Left renal pelvis (tissue), 4 donors: ENCODE measurements at places on chromosomes 1 and 21.

DNA sequence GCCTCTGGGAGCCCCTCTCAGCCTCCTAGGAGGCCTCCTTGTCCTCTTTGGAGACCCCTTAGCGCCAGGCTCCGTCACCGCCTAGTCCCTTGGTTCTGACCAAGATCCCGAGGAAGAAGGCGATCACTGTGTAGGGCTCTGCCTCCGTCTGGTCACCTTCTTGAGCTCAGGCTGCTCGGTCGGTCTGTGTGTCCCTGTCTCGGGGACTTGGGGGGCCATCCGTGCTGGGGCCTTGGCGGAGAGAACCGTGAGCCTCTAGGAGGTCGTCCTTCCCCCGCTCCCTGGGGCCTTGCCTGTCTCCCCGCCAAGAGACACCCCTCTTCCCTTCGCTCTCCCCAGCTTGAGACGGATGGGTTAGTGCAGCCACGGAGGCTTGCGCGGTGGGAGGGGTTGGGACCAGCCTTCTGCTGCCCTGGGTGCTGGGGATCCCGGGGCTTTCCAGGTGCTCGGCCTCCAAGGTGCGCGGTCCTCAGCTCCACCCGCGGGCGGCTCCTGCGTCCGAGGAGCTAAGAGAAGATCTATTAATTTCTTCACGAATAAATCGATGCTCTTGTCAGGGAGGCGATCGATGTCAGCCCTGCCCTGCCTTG, 701 bp upstream of the INSRR start:
- DNase-seq, result no peak

GRCh38 chr1:220217383-220217988, 54.8 kb downstream of the RAB3GAP2 start:
- DNase-seq, result no peak

DNA sequence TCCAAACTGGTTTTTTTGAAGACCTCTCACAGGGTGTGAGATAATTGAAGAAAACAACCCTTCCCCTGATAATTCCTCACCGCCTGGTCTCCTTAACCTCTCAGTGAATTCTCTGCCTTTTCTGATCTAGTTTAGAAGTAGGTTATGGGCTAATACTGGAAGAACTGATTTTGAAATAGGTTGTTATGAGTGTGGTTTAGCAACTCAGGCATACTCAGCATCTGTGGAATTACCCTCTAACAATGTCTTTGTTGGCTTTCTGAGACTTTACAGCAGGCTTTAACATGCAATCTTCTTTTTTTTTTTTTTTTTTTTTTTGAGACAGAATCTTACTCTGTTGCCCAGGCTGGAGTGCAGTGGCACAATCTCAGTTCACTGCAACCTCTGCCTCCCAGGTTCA, 10.3 kb upstream of the PLD5 start:
- DNase-seq, result no peak

- no peak for DNase-seq
Observed at GRCh38 chr21:45309069-45309986, 21.6 kb upstream of the POFUT2 start.

DNA sequence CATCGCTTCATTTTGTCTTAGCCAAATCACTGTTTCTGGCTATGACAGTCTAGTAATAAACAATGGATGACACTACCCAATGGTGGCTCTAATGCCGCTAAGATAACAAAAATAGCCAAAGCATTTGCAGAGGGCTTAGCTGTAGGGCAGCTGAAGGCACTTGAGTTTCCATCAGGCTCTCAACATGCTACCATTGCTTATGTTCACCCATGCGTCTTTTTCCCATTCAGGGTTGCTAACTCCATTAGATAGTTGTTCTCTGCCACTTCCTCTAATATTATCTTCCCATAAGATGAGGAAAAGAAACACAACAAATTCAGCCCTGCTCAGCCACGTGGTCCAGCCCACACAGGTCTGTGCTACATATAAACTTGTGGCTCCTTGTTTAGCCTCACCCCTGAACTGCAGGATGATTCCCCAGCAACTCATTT, 159.6 kb downstream of the TOMM20 start:
- DNase-seq, result no peak

DNA sequence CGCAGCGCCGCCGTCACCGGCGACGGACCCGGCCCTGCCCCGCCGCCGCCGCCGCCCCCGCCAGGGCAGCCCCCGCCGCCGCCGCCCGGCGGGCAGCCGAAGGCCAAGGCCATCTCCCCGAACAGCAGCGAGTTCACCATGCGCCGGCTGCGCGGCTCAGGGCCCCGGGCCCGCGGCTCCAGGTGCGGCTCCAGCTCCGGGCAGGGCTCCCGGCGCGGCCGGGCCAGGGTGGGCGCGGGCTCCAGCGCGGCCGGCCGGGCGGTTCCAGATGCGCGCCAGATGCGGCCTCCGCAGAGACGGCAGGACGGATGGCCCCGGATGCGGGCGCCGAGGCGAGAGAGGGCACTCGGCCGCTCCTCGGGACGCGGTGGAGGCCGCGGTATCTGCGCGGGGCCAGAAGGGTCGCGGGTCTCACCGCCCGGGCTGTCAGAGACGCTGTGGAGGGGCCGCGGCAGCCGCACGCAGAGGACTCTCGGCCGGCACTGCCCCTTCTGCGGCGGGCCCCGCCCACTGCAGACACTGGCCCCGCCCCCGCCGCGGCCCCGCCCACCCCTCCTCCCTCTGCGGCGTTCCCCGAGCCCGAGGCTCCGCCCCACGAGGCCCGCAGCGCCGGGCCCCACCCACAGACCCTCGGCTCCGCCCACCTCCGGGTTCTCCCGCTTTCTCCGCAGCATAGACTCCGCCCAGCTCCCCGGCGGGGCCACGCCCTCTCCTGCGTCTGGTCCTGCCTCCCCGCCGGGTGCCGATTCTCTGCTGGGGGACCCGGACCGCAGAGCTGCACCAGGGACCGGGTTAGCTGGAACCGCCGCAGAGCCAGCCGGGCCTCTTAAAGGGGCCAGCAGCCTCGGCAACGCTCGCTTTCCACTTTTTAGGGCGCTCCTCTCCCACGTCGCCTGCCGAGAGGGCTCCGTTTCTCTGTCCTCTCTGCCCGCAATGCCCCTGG, at the start of gene IFFO2:
Gene IFFO2 (minus strand): TSS at position 484 of the 943 bp plus-strand sequence. CDS start 344 bp downstream, at position 140.
- peak; percentile 88 for DNase-seq

DNA sequence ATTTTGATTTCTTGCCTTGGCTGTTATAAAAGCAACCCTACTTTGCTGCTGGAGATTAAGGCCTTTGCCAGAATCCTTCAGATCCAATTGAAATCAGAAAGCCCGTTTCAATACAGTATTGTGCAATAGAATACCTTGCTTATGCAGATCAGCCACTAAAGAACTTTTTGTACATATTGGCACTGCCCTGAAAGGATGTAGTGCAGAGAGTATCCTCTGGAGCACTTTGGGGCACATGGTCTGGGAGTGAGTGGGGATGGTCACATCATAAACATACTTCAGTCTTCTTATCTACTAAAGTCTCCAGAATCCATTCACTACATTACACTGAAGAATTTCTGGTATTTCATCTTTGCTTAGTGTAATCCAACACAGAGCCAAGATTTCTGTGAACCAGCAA, 189.0 kb downstream of the CENPF start:
- DNase-seq, result no peak

- no peak for DNase-seq
Observed at GRCh38 chr1:54835970-54836369, 34.8 kb upstream of the TTC22 start.

GRCh38 chr1:31784356-31785019, 20.3 kb upstream of the ADGRB2 start:
- DNase-seq, result no peak

- no peak for DNase-seq
Observed at GRCh38 chr1:98256700-98257099, 335.9 kb upstream of the DPYD start.

GRCh38 chr1:7196036-7196911, 411.0 kb downstream of the CAMTA1 start:
- no peak for DNase-seq

DNA sequence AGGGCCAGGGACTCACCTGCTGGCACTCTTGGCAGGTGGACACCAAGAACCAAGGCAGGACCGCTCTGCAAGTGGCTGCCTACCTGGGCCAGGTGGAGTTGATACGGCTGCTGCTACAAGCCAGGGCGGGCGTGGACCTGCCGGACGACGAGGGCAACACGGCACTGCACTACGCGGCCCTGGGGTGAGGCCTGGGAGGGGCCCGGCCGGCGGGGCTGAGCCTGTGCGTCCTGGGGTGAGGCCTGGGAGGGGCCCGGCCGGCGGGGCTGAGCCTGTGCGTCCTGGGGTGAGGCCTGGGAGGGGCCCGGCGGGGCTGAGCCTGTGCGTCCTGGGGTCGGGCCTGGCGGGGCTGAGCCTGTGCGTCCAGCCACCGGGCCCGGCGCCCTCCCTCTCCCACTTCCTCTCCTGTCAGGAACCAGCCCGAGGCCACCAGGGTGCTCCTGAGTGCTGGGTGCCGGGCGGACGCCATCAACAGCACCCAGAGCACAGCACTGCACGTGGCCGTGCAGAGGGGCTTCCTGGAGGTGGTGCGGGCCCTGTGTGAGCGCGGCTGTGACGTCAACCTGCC, 4.6 kb upstream of the MMP23B start:
- DNase-seq, result no peak

DNA sequence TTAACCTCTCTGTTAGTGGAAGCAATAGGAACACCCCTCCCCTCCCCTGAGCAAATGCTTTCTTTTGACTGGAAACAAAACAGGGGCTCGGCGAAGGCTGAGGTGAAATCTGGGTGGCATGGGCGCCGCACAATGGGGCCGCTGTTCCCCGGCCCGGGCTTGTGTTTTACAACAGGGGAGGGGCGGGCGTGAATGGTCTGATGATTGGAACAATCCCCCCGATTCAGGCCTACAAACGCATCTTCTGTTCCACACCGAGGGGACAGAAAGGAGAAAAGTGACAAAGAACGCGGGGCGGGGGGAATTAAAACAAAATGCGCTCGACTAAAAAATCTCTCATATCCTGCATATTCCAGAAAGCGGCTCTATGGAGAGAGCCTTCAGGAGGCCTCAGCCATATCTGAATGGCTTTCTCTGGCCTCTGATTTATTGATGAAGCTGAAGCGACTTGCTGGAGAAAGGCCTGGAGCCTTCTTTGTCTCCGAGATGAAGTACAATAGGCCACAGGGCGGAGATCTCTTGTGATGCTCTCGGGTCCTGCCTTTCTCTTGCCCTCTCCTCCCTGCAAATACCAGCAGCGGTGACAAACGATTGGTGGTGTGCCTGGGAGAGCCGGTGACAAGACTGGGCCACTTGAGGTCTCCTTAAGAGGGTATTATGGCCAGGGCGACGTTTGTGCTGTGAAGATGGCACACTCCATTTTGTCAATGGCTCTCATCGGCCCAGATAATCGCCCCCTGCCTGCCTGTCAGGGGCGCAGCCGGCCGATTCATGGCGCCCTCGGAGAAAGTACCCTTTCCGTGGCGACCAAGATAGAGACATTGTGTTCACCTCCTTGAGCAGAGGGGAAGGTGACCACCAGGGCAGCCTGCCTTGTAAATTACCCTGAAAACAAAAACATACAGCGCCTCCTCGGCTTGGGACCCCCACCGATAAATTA, 47.1 kb upstream of the OLIG2 start:
- DNase-seq, result no peak
